ENCODE measurements at places on chromosomes 2 and 18.

- no peak for DNase-seq
Measured at GRCh38 chr2:18209934-18210639, 331.6 kb downstream of the KCNS3 start.

GRCh38 chr2:44927985-44928482 is 13.5 kb upstream of the SIX3 start:
- DNase-seq, result no peak

- DNase-seq, result no peak
Measured at GRCh38 chr2:132252191-132252893, 90.6 kb upstream of the ANKRD30BL start.

DNA sequence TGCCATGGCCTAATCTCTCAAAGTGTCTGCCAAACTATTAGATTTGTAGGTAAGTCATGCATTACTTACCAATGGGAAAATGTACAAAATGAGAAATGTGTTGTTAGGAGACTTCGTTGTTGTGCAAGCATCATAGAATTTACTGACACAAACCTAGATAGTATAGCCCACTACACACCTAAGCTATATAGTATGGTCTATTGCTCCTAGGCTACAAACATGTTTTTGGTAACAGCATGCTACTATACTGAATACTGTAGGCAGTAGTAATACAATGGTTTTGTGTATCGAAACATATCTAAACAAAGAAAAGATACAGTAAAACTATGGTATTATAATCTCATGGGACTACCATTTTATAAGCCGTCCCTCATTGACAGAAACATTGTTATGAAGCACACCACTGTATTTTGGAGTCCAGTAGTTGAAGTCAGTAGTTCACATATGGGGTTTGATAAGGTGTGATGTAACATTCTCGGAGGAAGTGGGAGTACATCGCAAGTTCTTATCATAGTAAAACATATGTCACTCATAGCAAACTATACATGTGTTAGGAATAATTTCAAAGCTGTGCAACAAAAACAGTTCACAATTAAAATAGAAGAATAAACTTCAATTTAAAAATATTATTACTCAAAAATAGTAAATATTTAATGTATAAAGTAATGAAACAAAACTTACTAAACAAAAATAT is 12.0 kb upstream of the GTF2A1L start:
- DNase-seq, result no peak

DNA sequence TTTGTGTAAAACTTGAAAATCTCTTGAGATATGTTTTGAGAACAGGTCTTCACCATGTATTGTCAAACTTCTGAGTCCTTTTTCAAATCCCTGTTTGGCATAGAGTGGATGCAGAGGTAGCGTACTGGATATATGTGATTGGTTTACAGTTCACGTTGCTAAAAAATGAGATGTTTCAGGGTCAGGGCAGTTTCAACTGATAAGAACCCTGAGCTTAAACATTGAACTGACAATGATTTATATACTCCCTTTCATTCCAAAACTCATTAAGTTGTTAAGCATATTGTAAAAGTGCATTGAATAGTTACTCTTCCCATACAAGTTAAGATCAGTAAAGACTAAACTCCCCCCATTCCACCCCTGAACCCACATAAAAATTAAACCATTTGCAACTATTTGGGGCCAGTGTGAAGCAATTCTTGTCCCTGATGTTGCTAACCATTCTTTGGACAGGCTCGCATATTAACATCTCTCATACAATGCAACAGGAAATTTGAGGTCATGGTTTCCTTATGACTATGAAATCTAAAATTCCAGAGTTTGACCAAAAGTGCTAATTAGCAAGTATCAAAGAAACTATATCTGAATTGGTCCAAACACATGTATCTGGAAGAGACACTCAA is 470.9 kb upstream of the ACVR2A start:
- DNase-seq, result no peak

- no peak for DNase-seq
Measured at GRCh38 chr2:22350621-22351020, 1034.4 kb upstream of the KLHL29 start.

DNA sequence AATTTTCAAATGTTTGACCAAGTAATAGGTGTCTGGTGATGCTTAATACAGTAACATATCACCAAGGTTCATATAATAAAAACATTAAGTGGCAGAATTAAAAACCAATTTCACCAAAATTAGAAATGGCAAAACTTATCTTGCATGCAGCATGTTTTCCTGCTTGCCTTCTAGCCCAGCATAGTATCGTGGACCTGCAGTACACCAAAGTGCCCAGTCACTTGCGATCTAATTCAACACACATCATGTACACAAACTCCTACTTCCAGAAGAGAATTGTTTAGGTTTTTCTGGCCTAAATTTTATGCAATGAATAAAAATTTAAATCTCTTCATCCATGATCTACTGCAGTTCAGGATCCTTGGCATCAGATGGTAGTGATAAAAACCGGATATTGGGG is 28.9 kb downstream of the LPIN2 start:
- no peak for DNase-seq

GRCh38 chr18:74303936-74304335 is 11.7 kb upstream of the C18orf63 start:
- no peak for DNase-seq

- no peak for DNase-seq
Measured at GRCh38 chr2:227774011-227774624, 28.4 kb downstream of the SCYGR8 start.

DNA sequence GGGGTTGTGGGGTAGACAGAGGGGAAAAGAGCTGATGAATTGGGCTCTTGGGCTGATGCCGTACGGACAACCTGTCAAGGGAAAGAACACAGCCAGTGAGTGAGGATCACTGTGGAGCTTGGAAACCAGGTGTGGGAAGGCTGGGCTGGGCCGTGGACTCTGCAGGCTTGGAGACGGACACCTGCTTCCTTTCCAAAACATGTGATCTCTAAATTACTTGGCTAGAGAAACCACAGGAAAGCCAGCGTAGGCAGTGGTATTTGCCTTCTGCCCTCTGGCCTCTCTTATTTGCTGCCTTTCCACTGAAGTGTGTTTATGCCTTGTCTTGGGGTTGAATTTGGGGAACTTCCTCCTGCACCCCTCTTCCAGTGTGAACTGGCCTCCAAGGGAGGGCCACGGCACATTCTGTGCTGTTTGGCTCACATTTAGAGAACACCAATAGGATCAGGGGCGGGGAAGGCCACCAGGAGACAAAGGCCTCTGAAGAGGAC is 267.7 kb downstream of the PRKCE start:
- no peak for DNase-seq

DNA sequence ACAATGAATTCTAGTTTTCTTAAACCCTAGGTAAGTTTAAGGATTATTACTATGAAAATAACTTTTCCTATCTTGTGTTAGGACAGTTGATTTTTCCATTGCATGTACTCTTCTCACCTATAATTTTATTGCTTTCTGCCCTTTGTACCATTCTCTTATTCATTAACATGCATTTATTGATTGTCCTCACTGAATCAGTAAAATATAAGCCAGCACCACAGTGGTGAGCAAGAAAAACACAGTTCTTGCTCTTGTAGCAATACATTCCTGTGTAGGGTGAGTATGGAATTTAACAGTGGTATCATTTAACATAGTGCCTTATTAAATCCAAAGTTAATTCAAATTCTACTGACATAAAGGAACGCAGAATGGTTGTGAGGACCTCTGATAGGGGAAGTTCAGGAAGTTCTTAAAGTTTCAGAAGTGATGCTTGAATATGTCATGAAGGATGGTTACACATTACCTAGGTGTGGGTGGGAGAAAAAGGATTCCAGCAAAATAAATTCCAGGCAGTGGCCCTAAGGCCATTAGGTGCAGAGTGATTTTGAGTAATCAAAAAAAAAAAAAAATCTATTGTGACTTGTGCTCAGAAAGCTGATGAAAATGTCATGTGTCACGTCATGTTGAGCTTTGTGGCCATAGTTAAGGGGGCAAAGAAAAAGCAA is 104.7 kb upstream of the DSEL start:
- no peak for DNase-seq

DNA sequence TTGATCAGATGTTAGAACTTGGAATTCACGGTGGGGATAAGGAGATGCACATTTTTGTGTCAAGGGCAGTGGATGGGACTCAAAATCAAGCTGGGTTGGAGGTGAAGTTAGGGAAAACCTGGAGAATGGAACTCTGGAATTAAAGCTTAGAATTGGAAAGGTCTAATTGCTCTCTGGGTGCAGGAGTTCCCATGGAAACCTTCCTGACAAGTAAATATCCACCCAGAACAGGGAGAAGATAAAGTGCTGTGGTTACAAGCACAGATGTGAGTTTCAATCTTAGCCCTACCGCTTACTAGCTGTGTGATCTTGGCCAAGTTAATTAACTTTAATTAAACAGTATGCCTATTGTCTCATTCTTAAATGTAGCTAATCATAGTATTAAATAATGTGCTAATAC is 71.3 kb upstream of the TCF7L1 start:
- no peak for DNase-seq

GRCh38 chr18:38961880-38962279 is 1396.3 kb upstream of the CELF4 start:
- DNase-seq, result no peak

DNA sequence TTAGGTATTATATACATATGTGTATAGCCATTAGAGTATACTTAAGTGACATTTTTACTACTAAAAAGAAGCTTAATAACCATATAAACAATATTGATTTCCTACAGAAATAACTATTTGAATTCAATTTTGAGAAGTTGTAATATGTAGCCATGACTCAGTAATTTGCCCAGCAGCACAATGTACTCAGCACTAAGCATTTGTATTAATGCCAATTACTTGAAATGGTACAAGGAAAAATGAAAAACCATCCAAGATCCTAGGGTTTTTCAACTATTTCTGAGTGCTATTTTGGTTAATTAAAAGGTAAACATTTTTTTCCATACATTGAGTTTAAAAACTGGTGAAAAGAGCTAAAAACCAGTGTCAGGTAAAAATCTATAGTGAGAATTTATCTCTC is 324.0 kb downstream of the KCNJ3 start:
- no peak for DNase-seq

DNA sequence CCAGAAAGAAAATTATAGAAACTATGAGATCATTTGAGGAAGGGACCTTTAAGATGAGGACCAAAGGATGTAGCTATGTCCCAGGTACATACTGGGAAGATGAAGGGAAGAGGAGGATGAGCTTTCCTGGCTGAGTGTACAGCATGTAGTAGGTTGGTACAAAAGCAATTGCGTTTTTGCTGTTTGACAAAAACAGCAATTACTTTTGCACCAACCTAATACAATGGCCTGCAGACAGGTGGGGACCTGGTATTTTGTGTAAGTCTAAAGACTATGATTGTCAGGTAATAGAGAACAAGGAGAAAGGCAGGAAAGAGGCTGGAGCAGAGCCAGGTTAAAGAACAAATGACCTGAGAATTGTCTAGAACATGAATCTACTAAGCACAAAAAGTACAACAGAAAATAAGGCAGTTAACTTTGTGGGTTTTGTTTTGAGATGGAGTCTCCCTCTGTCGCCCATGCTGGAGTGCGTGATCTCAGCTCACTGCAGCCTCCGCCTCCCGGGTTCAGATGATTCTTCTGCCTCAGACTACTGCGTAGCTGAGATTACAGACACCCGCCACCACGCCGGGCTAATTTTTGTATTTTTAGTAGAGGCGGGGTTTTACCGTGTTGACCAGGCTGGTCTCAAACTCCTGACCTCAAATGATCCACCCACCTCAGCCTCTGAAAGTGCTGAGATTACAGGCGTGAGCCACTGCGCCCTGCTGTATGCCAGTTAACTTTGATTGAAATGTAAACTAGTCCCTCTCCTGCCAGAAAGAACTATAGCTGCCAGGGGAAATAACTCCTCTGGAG is 3.2 kb upstream of the TGOLN2 start:
- DNase-seq, result no peak

DNA sequence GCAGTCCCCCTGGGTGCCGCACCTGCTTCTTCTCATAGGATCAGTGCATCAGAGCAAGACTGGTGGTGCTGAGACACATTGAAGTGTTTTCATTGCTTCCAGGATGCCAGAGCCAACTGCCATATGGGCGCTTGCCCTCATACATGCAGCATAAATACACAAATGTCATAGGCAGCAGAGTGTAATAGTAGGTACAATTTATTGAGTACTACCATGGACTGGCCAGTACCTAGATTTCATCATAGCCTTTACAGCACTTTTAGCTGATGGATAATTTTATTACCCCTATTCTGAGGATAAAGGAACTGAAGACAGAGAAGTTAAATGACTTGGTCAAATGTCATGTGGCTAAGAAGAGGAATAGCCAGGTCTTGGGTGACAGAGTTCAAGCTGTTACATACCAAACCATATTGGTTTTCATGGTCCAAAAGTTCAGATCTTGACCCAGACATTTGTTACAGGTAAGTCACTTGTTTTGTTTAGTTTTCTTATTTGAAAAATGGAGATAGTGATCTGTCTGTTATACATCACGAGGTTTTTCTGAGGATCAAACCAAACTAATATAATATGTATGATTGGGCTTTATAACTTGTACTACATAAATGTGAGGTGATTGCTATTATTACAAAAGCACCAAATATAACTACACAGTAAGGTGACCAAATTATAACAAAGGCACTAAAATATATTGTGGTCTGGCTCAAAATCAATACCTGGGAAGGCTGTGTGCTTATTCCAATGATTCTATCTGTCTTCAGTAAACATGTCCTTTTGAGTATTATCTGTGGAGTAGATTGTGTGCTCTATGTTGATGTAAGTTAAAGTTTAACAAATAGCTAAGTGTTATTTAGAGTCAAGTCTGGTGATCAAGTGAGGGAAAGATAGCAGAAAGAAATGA is 151.9 kb upstream of the CYRIA start:
- DNase-seq, result no peak

GRCh38 chr2:174074831-174075230 is 109.7 kb upstream of the SP3 start:
- no peak for DNase-seq

- no peak for DNase-seq
Measured at GRCh38 chr18:63112706-63113105, 206.9 kb downstream of the BCL2 start.

- no peak for DNase-seq
Measured at GRCh38 chr2:88554189-88554588, 73.1 kb downstream of the EIF2AK3 start.

DNA sequence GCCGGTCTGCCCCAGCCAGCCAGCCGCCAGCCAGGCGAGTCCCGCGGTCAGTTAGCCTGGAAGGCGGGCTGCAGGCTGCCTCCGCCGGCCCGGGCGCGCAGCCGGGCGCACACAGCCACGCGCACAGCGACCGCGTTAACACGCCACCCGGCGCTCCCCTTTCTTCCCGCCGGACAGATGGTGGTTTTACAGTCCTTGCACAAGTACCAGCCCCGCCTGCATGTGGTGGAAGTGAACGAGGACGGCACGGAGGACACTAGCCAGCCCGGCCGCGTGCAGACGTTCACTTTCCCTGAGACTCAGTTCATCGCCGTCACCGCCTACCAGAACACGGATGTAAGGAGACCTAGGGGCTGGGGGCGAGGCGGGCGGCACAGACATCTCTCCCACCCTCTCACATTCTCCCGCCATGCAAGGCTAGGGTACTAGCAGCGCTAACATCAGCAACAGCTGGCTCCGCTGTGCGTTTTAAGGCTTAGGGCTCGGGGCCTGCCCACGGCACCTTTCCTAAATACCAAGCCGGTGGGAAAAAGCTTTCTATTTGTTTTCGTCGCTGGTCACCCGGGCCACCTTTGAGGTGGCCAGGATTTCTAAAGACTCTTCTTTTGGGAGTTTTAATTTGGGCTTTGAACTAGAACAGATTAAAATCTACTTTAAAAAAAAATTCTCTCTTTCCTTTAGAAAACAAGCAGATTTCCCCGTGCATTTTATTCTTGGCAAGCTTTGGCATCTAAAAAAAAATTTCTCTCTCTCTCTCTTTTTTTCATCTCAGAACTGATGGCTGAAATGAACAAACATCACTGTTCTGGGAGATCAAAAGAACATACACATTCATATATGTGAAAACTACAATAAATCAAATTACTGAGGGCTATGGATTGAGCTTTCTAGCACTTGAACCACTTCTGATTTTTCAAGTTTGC is 2.9 kb downstream of the TBR1 start:
- DNase-seq, result no peak

Measured in GM12864 (cell line).